ENCODE measurements at places on chromosomes 5 and 9.
A peak's percentile ranks its signal among the peaks of the same experiment; 100 is the strongest.

GRCh38 chr5:136638084-136638483 is 272.7 kb upstream of the TRPC7 start:
- DNase-seq = no peak

GRCh38 chr9:17613758-17614157 is 34.9 kb downstream of the SH3GL2 start:
- DNase-seq = no peak

GRCh38 chr9:114027159-114027862 is 50.8 kb downstream of the AMBP start:
- DNase-seq = no peak

GRCh38 chr9:127921557-127922120 is 4.8 kb upstream of the ST6GALNAC4 start:
- DNase-seq = no peak

GRCh38 chr9:89646189-89646939 is 41.6 kb downstream of the GADD45G start:
- DNase-seq = no peak

- DNase-seq = no peak
These were observed 106.7 kb downstream of the FOCAD start for GRCh38 chr9:20790721-20791120.

DNA sequence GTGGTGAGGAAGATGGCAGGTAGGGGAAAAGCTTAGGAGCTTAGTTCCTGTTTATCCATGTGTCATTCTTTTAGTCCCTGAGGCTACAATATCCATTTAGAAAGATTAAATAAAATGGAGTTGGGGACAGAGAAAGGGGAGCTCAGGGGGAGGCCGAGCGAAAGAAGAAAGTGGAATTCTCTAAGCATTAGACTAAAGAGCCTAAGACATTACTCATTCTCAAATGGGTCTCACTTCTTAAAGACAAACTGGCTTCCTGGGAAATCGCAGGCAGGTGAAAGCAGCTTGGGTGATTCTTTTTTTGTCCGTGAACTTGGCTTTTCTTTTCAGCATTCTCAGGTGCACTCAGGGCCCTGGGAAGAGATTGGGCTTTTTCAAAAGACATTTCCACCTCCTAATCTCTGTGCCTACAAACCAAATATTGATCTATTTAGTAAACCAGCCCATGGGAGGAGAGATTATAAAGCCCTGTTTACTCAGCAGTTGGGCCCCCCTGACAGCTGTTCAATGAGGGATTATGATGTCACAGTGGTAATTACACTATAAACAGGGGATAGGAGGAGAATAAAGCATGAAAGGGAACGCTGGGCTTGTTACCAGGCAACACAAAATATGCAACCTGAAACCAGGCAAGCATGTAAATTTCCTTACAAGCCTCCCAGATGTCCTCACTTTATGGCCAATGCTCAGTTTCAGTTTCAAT is 584.0 kb downstream of the ACTL7B start:
- no peak for DNase-seq

GRCh38 chr9:123321616-123322272 is 34.3 kb upstream of the CRB2 start:
- DNase-seq = no peak

DNA sequence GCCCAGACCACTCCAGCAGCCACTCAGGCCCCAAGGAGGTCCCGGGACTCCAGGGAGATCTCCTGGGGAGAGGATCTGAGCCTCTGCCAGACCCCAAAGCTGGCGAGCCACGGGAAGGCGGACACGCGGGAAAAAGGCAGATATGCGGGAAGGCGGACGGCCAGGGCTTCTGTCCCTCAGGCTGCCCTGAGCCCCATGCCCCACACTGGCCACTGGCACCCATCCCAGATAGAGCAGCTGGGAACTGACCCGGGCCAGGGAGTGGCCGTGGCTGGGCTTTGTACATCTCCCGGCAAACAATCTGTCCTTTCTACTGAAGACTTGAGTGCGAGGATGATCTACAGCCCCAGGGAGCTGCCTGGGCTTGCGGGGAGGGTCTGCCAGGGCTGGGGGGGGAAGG is 21.1 kb upstream of the NOTCH1 start:
- DNase-seq = no peak

DNA sequence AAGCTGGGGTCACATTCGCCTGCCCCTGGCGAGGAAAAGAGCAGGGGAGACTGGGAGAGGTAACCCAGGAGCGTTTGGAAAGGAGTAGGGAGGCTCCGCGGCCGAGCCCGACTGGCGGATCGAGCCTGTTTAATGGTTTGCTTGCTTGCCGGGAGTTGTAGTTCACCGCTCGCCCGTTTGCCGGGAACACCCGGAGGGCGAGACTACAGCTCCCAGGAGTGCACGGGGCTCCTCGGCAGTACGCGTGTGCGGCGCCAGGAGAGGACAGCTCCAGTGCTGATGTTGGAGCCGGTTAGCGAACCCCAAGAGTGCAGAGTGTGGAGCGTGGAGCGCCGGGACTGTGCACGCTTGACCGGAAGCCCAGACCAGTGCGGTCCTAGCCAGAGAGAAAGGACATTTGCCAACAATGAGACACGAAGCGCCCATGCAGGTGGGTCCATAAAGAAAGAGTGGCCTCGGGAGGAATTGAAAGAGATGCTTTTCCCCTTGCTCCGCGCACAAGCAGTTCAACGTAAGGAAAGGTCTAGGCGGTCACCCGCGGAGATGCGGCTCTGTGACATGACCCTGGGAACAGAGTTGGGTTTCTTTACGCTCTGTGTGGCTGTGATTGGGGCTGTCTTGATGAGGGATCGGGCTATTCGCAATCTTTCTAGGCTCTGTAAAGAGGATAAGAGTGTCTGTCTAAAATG is at the start of gene RAB3C:
RAB3C (plus strand) TSS at position 273 of the 689 bp plus-strand sequence; CDS start at position 407, 134 bp downstream.
- peak; percentile 38 for DNase-seq

GRCh38 chr5:147616421-147616820 is 106.6 kb upstream of the DPYSL3 start:
- no peak for DNase-seq

DNA sequence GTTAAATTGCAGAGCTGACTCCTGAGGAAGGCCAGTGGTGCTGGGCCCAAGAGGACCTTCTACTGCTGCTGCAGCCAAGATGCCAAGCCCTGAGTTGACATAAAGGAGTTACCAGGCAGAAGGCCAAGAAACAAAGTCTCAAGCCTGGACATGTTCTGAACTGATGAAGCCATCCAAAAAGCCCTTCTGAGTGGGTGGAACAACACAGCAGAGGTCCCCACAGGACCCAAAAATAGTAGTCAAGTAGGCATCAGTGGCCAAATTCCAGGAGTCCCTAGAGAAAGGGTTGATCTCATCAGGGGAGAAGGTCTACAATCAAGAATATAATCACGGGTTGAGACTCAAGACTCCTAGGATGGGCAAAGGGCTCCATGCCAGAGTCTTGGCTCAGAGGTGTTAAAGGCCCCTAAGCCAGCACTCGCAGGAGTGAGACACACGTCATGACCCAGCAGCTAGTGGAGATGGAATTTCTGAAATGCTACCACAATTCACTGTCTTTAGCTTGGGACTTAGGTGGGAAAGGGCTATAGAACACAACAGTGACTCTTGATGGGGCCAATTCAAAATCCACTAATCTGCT is 119.7 kb downstream of the FANCC start:
- DNase-seq = no peak

DNA sequence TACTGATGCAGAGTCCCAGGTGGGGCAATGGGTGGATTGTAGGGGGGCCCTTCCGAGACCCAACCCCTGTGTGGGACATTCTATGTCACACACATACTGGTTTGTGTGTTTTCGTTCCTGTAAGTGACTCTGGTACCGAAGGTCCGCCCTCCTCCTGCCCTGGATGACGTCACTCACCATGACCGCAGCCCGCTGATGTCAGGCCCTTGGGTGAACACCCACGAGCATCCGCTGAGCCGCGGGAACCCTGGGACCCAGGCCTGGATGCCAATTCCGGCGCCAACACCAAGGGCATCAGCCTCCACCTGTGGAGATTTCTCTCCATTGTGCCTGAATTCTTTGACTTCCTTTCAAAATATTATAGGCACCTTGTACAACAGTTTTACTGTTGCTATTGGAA is 184.3 kb downstream of the MTRR start:
- no peak for DNase-seq

- DNase-seq = peak; percentile 36
These were observed 72.8 kb downstream of the PSAT1 start for GRCh38 chr9:78369639-78370219.

- no peak for DNase-seq
These were observed 661.8 kb downstream of the SEMA5A start for GRCh38 chr5:8884029-8884428.

DNA sequence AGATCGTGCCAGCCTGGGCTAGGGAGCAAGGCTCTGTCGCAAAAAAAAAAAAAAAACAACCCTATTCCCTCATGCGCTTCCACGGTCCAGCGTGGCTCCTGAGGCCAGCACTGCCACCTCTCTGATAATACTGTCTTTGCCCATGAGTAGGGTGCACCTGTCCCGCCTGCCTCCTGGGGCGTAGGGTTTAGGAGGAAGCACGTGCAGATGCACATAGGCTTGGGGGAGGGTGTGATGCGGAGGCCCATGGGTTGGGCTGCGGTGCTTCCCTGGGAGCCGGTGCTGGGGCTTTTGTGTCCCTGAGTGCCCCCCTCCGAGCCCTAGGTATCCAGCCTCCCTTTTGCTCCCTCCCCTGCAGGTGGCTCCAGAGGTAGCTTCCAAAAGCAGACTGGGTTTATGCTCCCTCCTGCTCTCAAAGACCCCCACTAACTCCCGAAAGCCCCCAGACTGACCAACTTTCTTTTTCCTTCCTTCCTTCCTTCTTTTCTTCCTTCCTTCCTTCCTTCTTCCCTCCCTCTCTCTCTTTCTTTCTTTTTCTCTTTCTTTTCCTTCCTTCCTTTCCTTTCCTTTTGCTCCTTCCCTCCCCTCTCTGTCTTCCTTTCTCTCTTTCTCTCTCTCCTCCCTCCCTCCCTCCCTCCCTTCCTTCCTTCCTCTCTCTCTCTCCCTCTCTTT is 12.8 kb downstream of the FGFR4 start:
- no peak for DNase-seq

DNA sequence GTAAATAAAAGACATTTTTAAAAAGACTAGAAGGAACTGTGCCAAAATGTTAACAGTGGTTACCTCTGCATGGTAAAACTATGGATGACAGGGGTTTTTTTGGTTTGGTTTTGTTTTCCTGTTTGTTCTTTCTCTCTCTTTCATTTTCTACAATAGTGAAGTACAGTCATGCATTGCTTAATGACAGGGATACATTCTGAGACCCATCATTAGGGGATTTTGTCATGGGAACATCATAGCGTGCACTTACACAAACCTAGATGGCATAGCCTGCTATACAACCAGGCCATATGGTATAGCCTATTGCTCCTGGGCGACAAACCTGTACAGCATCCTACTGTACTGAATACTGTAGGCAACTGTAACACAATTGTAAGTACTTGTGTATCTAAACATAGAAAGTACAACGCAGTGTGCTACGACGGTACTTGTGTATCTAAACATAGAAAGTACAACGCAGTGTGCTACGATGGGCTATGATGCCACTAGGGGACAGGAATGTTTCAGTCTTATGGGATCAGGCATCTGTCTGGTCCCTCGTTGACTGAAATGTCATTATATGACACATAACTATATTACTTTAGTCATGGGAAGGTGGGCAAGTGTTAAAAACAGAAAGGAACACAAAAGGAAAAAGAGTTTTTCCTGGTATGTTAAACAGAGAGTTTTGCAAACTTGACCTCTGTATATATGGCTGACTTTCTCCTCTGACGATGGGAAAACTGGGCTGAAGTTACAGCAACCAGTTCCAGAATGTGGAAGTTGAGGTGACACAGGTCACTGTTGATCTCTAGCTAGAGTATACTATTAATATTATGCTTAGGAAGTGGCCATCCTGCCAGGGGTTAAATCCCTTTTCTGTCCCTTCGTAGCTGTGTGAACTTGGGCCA is 7.4 kb upstream of the ADAM19 start:
- no peak for DNase-seq

GRCh38 chr5:12522116-12522515 is 617.9 kb upstream of the CTNND2 start:
- no peak for DNase-seq

- no peak for DNase-seq
These were observed 75.0 kb upstream of the SAP30L start for GRCh38 chr5:154370813-154371212.

DNA sequence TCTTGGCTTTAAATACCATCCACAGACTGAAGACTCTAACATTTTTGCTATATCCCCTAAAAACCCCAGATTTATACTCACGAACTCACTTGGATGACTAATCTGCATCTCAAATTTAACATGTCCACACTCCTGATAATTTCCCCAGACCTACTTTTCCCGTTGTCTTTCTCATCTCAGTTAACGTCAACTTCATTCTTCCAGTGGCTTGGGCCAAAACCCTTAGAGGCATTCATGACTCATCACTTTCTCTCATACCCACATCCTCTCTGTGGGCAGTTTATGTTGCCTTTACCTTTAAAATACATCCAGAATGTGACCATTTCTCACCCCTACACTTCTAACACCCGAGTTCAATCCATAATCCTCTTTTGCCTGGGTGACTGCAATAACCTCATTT is 96.7 kb downstream of the EDIL3 start:
- no peak for DNase-seq

- DNase-seq = no peak
These were observed 137.2 kb downstream of the CAVIN4 start for GRCh38 chr9:100715100-100715380.

DNA sequence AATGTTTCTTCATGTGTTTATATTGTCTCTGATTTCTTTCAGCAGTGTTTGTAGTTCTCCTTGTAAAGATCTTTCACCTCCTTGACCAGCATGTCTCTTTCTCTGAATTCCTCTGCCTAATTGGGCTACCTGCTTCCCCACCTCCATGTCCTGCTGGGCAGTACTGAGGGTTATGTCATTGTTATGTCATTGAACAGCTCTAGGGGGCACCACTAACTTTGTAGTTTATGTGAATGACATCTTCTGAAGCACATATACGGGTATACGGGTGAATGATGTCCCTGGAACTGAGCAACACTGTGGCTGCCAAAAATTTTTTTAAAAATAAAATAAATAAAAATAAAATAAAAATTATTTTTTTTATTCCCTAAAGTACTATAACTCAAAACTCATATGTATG is 16.9 kb upstream of the SNCAIP start:
- DNase-seq = no peak

DNA sequence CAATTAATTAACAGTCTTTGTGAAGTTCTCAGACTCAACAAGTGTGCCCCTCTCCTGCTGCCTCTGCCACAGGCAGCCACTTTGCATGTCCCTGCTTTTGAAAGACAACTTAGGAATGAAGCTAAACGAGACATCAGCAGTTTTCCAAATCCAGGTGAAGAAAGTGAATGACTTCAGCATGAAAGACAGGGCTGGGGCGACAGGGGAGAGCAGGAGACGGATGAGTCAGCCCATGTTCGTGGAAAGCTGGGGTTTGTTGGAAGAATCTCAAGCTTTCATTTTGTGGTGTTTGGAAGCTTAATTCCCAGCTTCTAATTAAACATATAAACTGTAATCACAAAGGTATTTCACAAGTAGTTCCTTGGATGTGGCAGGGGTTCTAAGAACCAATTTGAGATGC is 207.8 kb upstream of the MAP3K1 start:
- no peak for DNase-seq

GRCh38 chr5:38556088-38556598 is 303 bp downstream of the LIFR start:
- no peak for DNase-seq

All from stimulated activated CD4-positive, alpha-beta T cell treated with anti-CD3 and anti-CD28 coated beads, TNF-alpha, amount 100 ng/mL, for 48 hours (primary cell).